CD4-positive, alpha-beta T cell (primary cell): ENCODE measurements at places on chromosomes 6 and 20.

- DNase-seq: no peak
Observed at GRCh38 chr20:41078329-41078728, 49.7 kb downstream of the TOP1 start.

DNA sequence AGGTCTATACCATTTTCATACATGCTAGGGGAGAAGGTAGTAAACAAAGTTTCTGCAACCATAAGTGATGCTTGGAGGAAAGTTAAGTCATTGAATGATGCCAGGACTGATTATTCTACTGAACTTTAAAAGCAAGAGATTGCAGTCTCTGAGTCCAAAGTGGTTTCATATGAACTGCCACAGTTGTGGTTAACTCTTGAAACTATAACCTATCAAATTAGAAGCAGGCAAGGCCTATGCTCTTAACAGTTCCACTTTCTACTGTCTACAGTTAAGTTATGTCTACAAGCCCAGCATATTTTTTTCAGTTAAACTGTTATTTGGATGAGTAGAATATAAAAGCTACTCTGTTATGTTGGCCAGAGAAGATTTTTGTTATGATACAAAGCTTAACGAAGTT, 326.5 kb upstream of the RUNX2 start:
- DNase-seq: no peak

DNA sequence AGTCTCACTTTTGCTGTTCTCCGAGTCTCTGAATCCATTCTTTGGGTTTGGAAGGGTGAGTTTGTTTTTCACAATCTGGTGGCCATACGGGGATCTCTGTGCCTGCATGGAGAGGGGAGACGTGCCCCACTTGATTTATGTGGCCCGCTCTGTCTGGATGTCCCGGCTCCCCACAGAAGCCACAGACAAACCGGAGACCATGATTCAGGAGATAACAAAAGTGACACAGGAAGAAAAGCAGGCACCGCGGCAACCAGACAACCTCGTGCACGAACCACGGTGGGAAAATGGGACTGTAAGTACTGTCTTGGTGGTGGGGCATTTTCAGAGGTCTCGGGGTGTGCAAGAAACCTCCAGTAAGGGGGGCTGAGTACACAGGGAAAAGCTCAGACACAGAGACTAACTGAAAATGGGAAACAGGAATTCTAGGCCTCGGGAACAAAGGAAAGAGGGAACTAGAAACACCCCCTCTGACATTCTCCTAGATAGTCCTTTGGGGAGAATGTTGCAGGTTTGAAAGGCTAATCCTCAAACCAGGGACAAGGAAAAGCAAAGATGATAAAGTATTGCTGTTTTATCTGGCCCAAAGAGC, 22.1 kb upstream of the ZNF318 start:
- DNase-seq: peak; percentile 22

DNA sequence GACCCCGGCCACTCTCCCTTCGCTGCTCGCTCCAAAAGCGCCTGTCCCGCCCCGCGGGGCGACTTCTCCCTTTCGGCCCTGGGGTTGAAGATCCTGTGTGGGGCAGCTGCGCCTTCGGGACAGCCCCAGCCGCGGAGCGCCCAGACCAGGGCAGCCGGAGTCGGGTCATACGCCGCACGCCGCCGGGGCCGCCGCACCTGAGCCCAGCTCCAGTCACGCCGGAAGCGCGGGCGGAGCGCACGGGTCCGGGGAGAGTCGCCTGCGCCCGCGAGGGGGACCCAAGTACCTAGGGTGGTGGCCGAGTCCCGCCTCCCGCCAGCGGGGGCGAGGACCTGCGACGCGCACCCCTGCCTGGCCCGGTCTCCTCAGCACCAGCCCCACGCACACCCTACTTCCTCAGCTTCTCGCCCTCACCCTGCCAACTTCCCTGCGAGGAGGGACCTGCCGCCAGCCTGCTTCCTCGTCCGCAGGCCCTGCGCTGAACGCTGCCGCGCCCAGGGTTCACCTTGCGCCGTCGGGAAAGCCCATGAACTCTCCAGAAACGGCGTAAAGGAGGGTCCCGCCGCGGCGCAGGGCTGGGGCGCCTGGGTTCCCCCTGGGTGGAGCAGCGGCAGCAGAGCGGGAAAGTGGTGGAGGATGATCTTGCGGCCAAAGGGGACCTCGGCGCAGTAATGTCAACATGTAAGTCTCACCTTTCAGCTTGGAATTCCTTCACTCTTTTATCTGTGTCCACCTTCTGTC, at the start of gene ADGRG6:
Gene ADGRG6, plus strand, starts transcription at position 357 of the 741 bp plus-strand sequence. Its CDS starts 323 bp downstream, at position 680.
- DNase-seq: no peak

- DNase-seq: no peak
Observed at GRCh38 chr6:7914991-7915789, 4.6 kb upstream of the TXNDC5 start.

- DNase-seq: no peak
Observed at GRCh38 chr20:63778034-63778752, 38.6 kb downstream of the SLC2A4RG start.

DNA sequence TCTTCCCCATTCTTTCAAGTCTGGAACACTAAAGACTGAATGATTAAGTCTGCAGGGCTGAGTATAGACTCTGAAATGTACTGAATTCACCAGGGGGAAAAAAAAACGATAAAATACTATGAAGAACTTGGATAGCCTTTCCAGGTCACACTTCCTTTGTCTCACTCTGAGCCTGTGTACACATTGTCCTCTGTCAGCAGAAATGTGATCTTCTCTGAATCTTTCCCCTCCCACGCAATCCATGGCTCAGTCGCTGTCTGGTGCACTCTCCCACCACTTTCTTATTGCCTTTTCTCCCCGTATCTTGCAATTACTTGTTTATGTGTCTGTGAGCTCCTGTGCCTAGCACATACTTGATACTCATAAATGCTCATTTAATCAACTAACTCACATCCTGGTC, 212.6 kb upstream of the RSPO3 start:
- DNase-seq: no peak

DNA sequence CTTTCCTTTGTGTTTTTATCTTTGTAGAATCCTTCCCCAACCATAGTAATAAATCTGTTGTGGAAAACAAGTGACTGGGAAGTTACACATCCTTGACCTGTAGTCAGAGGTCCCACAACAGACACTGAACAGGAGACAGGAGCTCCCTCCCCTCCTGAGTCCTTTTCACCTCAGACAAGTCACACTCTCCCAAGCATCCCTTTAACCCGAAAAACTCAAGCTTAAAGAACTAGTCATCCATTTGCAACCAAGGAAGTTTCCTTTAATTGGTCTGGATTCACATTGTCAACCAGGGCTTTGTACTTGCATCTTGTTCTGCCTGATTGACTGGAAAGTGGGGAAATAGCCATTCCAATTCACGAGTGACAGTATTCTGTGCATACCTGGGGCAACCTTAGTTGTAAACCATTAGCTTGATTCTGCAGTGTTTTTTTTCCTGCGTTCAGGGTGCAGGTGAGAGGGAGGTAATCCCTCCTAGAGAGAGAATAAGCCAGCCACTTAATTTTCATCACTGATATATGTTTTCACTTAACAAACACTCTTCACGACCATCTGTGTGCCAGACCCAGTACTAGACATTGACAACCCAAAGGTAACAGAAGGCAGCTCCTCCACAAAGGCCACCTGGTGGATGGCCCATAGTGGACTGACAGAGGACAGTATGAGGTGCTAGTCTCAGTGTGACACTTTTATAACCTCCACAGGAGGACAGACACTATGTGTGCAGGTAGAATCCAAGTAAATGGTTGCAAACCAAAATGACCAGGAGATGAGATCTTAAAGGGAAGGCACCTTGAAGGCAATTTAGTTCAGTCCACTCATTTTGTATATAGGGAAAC, 112.4 kb downstream of the SLX4IP start:
- no peak for DNase-seq

- no peak for DNase-seq
Observed at GRCh38 chr6:16670617-16671051, 90.6 kb downstream of the ATXN1 start.

DNA sequence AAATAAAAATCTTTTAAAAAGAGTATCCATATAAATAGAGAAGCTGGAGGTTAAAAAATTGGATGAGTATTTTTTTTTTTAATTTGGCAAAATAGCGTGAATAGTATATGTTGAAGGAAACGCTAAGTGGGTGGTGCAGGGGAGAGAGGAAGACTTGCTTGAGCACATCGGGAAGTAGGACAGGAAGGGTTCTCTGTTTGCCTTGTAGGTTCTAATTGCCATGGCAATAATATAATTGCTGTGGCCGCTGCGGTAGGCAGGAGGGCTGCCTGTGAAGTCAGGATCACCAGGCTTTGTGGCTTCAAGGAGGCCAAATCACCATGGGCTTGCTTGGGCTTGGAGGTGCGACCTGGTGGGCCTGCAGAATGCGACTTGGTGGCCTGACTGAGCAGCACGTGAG, 35.1 kb downstream of the IGF2R start:
- DNase-seq: no peak

DNA sequence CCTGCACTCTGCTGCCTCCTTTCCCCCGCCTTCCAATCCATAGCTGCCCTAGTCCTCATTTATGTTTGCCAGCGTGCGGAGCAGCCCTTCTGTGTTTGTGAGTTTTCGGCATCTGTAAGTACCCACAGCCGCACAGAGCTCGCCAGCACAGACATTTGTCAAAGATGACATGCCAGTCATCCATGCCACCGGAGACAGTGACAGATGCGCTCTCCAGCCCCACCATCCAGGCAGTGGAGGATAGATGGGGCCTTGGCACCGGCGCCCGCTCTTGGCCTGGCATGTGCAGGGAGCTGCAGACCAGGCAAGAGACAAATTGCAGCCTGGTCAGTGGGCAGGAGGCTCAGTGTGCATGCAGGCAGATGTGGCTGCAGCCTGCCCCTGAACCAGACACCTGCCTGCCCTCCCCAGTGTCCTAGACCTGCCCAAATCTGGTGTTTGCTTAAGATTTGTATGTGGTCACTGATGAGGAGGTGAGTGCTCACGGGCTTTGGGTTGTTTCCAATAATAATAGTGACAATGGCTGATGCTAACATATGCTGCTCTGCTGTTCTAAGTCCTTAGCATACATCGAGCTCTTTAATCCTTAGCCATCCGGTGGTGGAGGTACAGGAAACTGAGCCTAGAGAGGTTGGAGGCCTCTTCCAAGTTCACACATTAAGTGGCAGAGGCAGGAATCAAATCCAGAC, 78.1 kb downstream of the UNC5CL start:
- no peak for DNase-seq

DNA sequence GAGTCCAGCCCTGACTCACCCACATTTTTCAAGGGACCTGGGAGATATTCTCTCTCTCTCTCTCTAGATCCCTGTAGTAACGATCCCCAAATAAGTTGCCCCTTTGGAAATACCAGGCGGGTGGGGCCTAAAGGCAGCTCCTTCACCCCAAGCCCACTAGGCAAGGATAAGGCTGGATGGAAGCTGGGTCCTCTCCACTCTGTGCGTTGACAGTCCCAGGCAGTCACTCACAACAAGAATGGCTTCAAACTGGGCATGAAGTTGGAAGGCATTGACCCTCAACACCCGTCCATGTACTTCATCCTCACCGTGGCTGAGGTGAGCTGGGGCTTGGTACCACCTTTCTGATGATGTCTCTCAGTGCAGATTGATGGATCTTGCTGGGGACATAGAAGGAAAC, 21.6 kb downstream of the L3MBTL1 start:
- DNase-seq: no peak

- no peak for DNase-seq
Observed at GRCh38 chr6:42347456-42347855, 104.3 kb downstream of the TRERF1 start.

GRCh38 chr6:71289039-71289801, 609 bp downstream of the OGFRL1 start:
- DNase-seq: peak; percentile 49

- peak; percentile 33 for DNase-seq
Observed at GRCh38 chr6:135002229-135002844, 52.3 kb downstream of the HBS1L start.

DNA sequence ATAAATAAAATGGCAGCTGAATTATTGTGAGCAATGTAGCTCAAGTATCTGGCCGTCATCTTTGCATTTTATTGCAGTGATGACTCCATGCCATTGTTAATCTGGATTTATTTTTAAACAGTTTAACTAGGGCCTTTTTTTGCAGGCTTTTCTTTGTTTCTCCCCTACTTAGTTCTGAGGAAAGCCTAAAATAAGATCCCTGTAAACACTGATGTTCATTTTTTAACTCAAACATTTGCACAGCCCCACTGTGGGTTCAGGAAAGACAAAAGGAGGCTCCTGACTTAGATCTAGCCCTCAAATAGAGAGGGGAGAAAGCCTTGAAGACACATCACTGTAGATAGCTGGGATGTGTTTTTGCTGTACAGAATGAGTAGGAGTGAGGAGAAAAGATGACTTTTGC, 69.2 kb downstream of the PLEKHG1 start:
- DNase-seq: no peak

GRCh38 chr20:51966296-51966971, 164.1 kb upstream of the SALL4 start:
- no peak for DNase-seq

DNA sequence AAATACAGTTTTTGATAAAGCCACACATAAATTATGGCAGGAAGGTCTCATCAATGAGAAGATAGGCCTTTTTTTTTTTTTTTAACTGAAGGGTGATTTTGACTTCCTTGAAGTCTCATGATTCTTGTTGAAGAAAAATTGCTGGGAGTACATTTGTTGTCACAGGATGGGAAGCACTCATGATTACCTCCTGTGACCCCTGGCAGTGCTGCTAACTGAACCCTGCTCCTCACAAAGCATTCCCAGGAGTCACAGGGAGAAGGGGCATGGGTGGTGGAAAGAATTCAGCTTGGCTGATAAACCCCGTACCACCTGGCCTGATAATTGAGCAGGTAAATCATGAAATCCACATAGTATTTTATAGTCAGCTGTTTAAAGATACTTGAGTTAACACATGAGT, 86.9 kb downstream of the CD109 start:
- no peak for DNase-seq

GRCh38 chr20:45967551-45968080, 4.4 kb downstream of the ZNF335 start:
- DNase-seq: no peak

GRCh38 chr6:140045116-140045515, 670.7 kb upstream of the CITED2 start:
- no peak for DNase-seq

DNA sequence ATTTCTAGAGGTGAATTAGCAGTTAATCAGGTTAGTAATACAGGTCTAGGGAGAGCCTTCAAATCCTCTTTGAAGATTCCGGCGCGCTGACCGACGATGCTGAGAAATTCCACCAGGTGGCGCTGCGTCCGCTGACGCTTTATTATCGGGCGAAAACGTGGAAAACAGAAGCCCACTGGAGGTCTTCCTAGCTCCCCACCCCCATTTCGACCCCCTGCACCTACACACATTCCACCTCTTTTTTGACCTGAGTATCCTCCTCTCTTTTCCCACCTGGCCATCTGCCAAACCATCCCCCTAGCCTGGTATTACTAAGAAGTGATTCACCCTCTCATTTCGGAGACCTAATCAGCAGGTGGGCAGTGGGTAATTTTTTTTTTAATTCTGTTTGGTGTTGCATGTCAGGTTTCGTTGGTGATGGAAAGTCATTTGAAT, 65.4 kb upstream of the RIN2 start:
- DNase-seq: peak; percentile 3

- no peak for DNase-seq
Observed at GRCh38 chr20:57791178-57791962, 81.6 kb upstream of the PMEPA1 start.

GRCh38 chr6:132007474-132008190, 56.5 kb upstream of the CCN2 start:
- DNase-seq: no peak
